ENCODE measurements at places on chromosomes 12 and 14.
A peak's percentile ranks its signal among the peaks of the same experiment; 100 is the strongest.

- DNase-seq, result no peak
Observed at GRCh38 chr14:103296987-103297386, 37.0 kb upstream of the EIF5 start.

- DNase-seq, result no peak
Observed at GRCh38 chr14:90368946-90369721, 27.7 kb upstream of the CALM1 start.

GRCh38 chr14:31206536-31207286 is 882 bp downstream of the HECTD1 start:
- DNase-seq, result peak; percentile 39

- DNase-seq, result no peak
Observed at GRCh38 chr14:24329736-24330135, 5.1 kb downstream of the ADCY4 start.

GRCh38 chr14:32426586-32427388 is 97.7 kb downstream of the AKAP6 start:
- DNase-seq, result no peak

GRCh38 chr14:43522191-43522590 is 984.9 kb downstream of the FSCB start:
- no peak for DNase-seq

DNA sequence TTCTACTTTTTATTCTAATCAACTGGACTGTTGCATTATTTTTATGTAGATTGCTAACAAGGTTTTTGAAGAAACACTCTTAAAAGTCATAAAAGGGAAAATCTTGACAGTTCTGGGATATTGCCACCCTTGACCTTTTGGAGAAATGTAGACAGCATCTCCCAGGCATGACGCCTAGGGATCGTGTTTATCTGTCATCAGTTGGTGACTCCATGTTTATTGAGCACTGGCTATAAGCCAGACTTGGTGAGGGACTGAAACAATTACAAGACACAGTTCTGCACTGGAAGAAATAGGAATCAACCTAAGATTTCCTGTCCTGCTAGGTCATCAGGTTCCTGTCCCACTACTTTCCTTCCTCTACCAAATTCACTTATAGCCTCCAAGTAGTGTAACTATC is 34.5 kb downstream of the HMGA2 start:
- DNase-seq, result peak; percentile 47

Data from cardiac muscle cell (in vitro differentiated cells and primary cell).